Stimulated activated CD8-positive, alpha-beta memory T cell treated with anti-CD3 and anti-CD28 coated beads, Interleukin-2, amount 100 ng/mL, for 1 hour (primary cell): ENCODE measurements at places on chromosomes 3 and 15.

DNA sequence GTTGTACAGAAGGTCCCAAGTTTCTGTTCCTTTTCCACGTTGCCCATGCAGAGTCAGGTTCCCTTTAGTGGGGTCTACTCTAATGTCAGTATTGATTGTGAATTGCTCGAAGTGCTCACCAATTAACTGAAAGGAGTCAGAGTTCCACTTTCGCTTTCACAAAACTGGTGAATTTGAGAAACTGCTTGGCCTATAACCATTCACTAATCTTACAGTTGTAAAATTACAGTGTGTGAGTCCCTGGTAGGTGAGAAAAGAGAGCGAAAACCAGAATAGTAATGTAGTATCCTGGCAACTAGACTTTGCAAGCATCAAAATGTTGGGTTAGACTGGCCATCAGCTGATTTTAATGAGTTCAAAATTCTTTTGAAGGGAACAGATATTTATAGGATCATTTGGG is 237.5 kb upstream of the CHRM5 start:
- no peak for DNase-seq

DNA sequence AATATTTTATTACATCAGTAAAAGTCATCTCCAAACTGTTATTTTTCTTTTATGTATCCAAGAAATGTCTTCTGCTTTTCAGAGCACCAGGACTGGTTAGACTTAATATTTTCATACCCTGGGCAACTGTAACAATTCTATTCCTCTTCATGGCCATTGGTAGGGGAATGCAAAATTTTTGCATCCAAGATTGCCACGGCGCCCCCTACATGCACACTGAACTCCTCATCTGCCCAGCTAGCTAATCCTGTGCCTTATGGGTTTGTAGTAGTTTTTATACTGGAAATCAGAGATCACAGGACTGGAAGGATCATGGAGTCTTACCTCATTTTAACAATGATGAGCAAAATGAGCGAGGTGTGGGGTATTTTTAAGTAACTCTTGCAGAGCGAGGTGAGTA is 74.2 kb downstream of the CRTC3 start:
- peak; percentile 42 for DNase-seq

DNA sequence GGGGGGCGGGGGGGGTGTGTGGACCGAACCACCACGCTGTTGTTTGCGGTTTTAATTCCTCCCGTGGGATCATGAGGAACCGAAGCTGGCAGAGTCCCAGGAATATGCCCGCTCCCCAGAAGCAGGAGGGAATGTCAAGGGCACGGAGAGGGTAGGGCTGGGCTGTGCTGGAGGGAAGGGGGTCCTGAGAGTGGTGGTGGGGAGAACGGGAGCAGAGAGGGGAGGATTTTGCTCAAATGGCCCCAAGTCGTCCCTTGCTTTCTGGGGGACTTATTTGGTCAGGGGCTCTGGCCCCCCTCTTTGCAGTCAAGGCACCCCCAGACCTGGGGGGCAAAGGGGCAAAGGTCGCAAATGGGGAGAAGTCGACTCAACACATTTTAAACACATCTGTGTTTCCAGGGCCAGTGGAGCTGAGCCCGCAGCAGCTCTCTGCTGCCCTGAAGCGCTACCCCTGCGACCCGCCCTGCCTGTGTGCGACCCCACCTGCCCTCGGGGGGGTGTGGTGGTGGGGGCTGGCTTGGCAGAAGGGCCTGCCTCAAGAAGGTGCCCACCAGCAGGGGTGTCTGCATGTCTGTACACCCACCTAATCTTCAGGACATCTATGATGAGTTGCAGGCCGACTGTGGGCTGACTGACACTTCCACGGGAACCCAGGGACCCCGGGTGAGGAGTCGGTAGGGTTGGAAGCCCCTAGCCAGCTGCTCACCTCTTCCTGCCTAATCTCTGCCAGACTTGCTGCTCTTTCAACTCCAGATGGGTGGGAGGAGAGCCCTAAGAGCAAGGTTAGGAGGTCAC is 602 bp upstream of the ATP2B2 start:
- DNase-seq: no peak

GRCh38 chr15:54564166-54564565 is 585.9 kb downstream of the UNC13C start:
- no peak for DNase-seq
